ENCODE measurements at places on chromosomes 3 and 15. TPM values are rescaled to one million over a fixed set of nuclear protein-coding genes. Genes with fewer than 3 reads are reported as not detected.

The SERPINI1 gene
- total RNA-seq, result 9.5 TPM

The BLM gene
- total RNA-seq, result 2.8 TPM

The CACNA2D2 gene
- 3.6 TPM for total RNA-seq

The P4HTM gene
- 63.7 TPM for total RNA-seq

The AGBL1 gene
- total RNA-seq, result not detected

The ITPKA gene
- total RNA-seq, result 0.66 TPM

The DHX30 gene
- total RNA-seq, result 59.7 TPM

The DOCK3 gene
- total RNA-seq, result 0.54 TPM

The CLRN1 gene
- not detected for total RNA-seq

Measured in kidney (tissue), 22 donors.